ENCODE measurements at places on chromosomes 6 and 20.

GRCh38 chr6:14026831-14027539 is 90.6 kb upstream of the CD83 start:
- DNase-seq: no peak

DNA sequence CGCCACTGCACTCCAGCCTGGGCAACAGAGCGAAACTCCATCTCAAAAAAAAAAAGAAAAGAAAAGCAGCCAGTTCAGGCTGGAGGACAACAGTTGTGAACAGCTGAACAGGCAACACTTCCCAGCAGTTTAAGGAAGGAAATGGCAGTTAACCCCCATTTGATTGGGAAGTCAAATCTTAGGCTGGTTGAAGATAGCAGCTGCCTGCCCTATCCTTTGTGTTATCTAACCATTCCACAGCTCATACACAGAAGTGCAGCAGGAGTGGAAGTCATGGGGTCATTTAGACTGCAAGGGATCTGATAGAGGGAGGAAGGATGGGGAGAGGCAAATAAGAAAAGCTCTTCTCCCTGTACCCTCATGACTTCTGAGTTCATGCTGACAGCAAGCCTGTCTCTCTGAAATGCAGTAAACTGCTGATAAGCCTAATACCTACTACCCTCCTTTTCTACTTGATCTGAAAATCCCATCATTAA is 35.3 kb downstream of the KCTD20 start:
- no peak for DNase-seq

GRCh38 chr20:19672498-19672897 is 85.6 kb upstream of the RIN2 start:
- no peak for DNase-seq

- no peak for DNase-seq
Observed at GRCh38 chr20:8971669-8972316, 97.1 kb upstream of the PLCB4 start.

DNA sequence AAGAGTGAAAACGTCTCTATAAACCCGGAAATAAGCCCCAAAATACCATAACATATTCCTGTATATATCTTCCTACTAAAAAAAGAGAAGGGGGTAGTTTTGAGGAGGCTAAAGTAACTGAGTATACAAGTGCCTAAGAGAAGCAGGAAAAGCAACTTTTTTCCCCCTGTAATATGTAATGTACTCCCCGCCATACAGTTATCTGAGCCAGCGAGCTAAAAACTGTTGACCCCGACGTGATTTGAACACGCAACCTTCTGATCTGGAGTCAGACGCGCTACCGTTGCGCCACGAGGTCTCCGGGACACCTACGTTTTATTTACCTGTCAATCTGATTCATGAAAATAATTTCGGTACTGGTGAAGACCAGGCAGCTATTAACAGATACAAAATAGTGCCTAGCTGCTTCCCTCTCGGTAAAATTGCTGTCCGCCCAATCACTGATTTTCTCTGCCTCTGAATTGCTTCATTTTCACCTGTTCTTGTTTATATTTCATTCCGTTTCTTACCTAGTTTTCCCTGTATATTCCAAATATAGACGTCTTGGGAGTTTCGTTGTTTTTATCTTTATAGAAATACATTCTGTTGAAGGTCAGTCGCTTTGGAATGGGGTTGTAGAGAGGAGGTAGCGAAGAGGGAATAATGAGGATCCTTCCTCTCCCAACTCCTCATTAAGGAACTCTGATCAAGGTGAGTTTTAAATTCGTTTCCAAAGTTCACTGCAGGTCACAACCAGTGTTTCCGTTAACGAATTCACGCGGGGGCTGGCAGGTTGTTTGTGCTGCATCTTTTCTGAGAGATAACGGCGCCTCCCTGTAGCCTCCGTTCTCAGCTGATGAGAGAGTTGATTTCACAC is 33.6 kb upstream of the BTN3A2 start:
- DNase-seq: peak; percentile 47

- DNase-seq: no peak
Observed at GRCh38 chr6:117272891-117273290, 7.5 kb downstream of the VGLL2 start.

GRCh38 chr20:16804793-16805187 is 56.6 kb downstream of the OTOR start:
- DNase-seq: no peak

DNA sequence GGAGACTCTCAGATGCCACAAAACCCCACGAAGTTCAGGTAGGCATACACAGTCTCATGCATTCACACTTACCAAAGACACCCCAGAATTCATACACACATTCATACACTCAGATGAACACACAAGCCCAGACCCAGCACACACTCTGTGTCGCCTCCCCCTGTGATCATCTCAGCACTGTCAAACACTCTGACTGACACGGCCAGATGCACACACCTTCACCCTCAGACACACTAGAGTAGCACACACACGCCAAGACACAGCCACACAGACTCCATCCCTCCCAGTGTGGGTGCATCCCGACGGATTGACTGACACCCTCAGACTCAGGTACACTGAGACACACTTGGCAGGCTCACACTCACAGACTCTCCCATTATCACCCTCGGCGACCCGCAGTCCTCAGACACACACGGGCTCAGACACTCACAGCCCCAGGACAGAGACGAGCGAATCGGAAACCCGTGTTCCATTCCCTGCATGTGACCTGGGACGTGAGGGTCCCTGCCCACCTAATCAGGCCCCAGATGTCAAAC is 872 bp upstream of the RIMS4 start:
- DNase-seq: no peak

- no peak for DNase-seq
Observed at GRCh38 chr6:33933101-33933500, 129.3 kb upstream of the MLN start.

DNA sequence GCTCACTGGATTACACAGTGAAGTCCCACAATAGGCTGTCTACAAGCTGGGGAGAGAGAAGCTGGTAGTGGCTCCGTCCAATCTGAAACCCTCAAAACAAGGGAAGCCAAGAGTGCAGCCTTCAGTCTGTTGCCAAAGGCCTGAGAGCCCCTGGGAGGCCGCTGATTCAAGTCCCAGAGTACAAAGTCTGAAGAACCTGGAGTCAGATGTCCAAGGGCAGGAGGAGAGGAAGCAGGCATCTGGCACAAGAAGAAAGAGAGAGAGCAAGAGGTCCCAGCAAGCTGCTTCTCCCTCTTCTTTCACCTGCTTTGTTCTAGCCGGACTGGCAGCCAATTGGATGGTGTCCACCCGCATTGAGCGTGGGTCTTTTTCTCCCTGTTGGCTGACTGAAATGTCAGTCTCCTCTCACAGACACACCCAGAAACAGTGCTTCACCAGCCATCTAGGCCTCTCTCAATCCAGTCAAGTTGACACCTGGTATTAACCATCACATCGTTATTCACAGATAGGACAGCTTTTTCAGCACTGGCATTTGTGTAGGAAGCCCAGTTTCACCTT is 51.2 kb downstream of the CRYBG1 start:
- DNase-seq: no peak

DNA sequence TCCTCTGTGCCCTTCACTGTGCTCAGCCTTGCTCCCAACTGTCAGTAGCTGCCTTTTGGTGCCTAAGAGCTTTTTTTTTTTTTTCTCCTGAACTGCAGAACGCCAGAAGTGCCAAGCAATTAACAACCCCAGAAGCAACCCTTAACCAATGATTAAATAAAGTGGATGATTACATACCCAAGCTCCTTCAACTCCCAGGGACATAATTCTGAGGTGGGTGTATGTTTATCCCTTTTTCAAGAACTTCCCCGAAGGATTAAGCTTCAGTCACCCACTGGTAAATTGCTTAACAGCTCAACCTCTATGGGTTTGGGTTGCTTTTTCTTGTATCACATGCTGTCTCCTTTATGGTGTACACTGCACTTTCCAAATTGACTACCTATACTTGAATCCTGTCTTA is 41.1 kb downstream of the KLHL31 start:
- DNase-seq: no peak

DNA sequence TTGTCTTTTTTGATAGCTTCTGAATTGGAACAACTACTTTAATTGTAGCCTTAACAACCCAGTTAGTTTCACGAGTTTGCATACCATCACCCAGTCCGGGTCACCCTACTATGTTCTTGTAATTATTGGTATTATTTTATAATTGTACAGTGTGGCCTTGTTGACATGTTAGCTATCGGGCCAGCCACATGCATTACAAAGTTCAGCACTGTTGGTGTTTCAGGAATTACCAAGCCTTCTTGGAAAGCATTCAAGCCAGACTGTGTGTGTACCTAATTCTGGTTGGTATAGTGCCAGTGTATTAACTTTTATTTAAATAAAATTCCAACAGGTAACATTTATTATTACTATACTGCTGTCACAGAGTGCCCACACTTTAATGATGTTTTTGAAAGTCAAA is 150.9 kb downstream of the JARID2 start:
- no peak for DNase-seq

- DNase-seq: no peak
Observed at GRCh38 chr20:59247731-59248684, 52.4 kb upstream of the EDN3 start.

GRCh38 chr20:58546416-58546711 is 31.2 kb upstream of the APCDD1L start:
- DNase-seq: no peak

DNA sequence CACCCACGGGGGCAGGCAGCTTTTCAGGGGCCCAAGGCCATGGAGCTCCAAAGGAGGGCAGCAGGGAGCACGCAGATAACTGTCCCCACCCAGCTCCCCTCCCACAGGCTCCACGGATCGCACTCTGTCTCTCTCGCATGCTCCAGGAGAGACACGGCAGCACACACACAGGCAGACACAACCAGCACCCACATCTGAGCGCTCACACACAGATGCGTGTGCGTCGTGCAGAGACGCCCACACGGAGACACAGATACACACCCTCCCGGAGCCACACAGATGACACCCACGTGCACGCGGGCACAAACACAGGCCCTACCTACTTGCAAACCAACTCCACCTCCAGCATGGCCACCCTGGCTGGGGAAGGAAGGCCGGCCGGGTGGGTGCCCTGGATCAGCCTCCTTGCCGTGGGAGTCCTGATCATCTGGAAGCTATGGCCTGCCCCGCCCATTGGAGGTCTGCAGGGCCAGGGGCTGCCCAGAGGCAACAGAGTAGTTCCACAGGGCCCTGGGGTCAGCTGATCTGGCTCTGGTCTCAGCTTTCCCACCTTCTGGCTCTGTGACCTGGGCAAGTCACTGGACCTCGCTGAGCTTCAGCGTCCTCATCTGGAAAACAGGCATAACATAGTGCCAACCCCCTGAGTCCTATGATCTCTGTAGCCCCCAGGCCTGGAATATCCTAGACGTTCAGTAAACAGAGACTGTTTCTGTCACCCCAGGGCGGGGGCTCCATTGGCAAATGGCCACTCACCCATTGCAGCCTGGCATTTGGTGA is 31.5 kb downstream of the AAR2 start:
- DNase-seq: no peak

DNA sequence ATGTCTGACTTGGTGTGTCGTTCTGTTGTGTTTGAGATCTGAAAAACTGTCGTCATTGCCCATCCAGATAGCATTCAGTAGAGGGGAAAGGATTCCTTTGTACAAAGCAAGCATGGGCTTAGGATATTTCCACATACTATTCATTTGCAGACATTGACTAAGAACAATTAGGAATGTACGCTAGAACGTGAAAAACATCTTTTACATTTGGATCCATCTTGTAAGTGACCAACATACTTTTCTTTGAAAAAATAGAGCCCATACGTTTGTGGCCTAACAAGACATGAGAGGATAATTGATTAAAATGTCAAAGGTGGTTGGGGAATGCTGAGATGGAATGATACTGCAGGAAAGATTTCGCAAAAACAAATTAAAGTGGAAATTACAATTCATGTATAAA is 225.8 kb upstream of the QKI start:
- no peak for DNase-seq

GRCh38 chr6:136961848-136962247 is 39.7 kb downstream of the SLC35D3 start:
- no peak for DNase-seq

DNA sequence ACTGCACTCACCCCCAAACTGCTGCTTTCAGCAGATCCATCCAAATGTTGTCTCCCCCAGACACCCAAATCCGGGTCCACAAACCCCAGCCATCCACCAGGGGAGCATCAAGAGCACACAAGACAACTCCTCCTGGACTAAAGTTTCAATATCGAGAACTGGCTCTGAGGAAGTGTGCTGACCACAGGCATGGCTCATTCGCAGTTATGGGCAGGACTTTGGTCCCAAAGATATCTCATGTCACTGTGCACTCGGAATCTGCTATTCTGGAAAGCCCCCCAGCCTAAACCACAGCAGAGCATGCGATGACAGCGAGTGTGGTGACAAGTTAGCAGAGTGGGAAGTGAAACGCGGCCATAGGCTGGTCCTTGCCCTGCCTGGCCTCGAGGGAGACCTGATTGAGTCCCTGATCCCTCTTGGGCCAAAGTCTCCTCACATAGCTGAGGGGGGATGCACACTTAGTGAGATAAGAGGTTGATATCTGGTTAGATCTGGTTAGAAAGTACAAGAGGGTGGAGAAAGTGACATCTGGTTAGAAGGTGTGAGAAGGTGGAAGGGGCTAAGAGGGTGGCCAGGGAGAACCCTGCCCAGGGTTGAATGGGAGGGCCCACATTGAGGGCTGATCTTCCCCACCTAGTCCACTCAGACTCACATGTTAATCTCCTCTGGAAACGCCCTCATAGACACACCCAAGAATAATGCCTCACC is 149.7 kb downstream of the MRPL14 start:
- no peak for DNase-seq

GRCh38 chr6:32252331-32253009 is 28.6 kb upstream of the NOTCH4 start:
- no peak for DNase-seq

- DNase-seq: no peak
Observed at GRCh38 chr20:31717478-31718201, 5.0 kb downstream of the BCL2L1 start.

DNA sequence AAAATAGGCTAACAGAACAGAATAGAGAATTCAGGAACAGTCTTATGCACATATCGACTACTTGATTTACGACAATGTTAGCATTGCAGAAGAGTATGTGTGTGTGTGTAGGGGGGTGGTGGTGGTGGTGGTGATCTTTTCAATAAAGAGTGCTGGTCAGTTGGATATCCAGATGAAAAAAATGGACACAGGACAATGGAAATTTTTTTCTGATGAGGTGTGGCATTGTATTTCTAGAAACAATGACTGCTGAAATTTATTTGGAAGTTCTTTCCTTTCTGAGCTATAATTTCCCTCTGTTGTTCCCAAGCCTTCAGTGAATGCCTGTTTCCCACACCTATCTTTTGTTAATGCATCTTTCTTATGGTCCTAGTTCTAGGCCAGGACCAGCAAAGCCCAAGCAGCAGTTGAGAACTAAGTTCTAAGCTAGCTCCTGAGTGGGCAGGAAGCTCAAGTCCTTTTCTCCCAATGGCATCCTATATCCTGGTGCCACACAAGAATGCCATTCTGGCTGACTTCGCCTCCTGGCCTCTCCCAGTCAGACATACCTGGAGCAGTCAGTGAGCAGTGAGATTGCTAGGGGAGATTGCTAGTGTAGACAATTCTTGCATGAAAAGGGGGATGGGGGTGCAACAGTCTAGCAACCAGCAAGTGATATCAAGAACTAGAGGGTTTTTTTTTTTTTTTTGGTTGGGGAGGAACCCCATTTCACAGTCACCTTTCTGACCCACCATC is 1.2 kb upstream of the TOX2 start:
- no peak for DNase-seq

GRCh38 chr6:7042654-7043545 is 64.9 kb upstream of the RREB1 start:
- DNase-seq: no peak
